ENCODE measurements at places on chromosomes 12 and 14.

- no peak for DNase-seq
Observed at GRCh38 chr12:105100998-105101397, 6.5 kb upstream of the WASHC4 start.

DNA sequence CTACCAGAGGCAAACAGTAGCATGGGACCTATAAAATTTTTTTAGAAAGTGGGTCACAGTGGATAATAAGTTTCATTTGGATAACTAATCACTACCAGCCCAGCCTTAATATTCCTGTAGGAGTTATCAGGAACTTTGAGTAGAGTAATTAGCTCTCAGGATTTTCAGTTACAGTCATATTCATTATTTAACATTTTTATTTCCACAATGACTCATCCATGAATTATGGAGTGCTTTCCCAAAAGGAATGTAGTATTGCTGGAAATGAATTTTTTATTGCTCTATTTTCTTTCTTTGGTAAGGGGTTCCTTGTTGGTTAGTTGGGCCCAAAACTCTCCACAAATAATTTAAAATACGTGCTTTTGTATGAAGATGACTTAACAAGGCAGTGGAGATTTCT lies 53.7 kb downstream of the ERC1 start:
- DNase-seq: no peak

- no peak for DNase-seq
Observed at GRCh38 chr14:42533476-42533875, 926.8 kb downstream of the LRFN5 start.

DNA sequence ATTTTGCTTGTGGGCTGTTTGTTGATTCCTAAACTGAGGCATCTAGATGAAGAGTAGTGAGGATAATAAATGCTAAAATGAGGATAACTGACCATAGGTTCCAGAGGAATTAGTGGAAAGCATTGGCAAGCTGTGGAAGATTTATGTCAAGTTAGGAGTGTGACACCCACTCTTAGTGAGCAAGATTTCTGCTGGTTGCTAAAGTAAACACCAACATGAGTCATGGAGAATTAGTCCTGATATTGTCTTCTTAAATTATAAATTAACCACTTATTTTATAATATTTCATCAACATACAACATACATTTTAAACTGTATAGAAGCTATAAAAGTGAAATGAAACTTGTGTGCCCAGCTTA lies 328.2 kb downstream of the RPL10L start:
- DNase-seq: no peak

GRCh38 chr14:34794217-34794616 lies 79.8 kb upstream of the CFL2 start:
- DNase-seq: no peak

DNA sequence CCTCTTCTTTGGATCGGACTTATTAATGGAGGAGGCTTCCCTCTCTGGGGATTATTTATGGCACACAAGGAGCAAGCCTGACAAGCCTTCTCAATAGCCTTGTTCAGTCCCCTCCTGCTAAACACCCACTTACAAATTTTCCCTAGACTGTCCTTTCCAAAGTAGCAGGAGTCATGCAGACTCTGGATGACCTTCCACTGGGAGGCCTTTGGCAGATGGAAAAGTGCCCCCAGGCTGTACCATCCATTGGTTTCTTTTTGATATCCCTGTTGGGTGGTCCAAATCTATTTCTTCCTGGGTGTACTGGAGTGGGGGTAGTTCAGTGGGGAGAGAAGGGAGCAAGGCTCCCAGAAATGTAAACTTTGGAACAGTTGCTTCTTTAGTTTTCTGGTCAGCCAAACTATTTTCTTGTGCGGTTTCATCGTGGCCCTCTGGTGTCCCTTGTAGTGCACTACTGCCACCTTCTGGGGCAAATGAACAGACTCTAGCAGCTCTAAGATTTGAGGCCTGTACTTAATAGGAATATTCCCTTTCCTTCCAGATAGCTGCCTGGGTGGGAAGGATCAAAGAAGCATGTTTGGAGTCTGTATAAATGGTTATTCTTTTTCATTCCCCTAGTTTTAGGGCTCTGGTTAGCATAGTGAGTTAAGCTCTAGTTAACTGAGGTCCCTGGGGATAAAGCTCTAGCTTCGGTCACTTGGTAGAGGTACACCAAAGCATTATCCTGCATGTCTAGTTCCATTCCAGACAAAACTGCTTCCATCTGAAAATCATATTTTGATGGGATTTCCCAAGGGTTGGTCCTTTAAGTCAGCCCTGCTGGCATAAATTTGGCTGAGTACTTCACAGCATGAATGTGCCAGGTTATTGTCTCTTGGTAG lies 409.5 kb downstream of the SLC6A15 start:
- no peak for DNase-seq

DNA sequence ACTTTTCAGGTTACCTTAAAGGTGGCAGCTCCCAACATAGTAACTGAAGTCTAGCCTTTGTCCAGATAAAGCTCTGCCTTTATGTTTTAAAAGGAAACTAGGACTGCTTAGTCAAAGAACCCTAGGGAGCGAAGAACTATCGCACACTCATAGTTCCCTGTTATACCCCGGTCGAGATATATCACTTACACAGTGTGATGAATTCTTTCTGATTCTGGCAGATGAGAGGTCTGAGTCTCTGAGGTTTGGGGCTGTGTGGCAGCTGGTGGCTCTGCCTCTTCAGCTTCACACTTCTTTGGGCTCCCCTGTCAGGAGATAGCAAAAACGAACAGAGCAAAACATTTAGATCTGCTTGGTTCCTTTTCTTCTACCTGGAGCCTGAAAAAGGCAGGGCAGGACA lies 17.0 kb downstream of the ACIN1 start:
- DNase-seq: no peak

DNA sequence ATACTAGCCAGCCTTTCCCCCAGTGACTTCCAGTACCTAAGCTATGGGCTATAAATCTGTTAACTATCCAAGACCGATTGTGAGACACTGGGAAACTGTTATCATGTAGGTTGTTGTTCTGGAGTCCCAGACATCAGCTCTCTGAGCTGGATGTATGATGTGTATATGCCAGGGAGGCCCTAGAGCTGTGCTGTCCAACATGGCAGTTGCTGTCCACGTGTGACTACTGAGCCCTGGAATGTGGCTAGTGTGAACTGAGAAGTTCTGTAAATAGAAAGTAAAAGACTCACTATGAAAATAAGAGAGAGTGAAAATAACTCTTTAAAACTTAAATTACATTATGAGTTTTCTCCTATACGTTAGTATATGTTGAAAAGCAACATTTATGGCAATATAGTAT lies 755.8 kb upstream of the FBXO33 start:
- no peak for DNase-seq

- no peak for DNase-seq
Observed at GRCh38 chr14:52522033-52522432, 30.3 kb downstream of the TXNDC16 start.

DNA sequence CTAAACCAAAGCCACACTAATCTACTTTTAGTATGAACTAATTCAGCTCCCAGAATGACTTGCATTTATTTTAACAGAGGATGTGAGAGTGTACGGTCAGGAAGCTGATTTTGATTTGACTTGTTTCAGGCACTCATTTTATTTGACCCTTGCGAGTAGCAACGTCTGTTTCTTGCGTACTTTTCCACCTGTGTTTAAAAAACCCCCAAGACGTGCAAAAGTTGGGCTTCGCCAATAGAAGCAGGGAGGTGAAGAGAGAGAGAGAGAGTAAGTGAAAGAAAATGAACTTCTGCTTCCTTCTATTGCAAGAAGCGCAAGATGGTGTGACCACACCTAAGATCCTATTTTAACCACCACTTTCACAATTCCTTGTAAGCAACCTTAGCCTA lies 6.7 kb upstream of the SLC15A4 start:
- DNase-seq: no peak

- DNase-seq: no peak
Observed at GRCh38 chr12:47909839-47910465, 5.2 kb upstream of the VDR start.

GRCh38 chr12:25434515-25434914 lies 118.6 kb downstream of the LMNTD1 start:
- DNase-seq: no peak

GRCh38 chr14:56587701-56588100 lies 8.1 kb downstream of the TMEM260 start:
- DNase-seq: no peak

GRCh38 chr14:105863296-105864108 lies 337.1 kb downstream of the TMEM121 start:
- no peak for DNase-seq

DNA sequence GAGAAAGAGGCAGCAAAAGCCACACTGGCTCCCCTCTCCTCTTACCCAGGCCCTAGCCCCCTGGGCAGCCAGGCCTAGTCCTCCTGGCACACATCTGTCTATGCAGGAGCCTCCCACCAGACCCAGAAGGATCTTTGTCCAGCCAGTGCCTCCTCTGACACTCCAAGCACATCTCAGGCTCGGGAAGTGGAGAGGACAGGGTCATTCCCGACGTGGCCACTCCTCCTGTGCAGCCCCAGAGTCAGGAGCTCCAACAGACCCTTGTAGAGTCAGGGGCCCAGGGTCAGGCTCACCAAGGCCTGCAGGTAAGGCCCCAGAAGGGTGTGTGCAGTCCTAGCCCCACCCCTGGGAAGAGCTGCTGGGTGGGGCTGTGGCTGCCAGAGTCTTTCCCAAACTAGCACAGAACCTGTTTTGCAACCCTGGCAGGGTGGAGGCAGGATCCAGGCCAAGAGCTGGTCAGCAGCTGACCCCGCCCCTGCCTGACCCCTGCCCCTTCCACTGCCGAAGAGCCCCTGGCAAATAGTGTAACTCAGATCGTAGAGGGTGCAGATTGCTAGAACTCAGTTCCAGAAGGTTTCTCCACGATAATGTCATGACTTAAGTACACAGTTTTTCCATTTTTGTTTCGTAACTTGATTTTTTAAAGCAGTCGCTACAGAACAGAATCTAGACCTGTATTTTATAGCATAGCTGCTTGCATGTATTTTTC lies 26.6 kb upstream of the PNMA1 start:
- no peak for DNase-seq

DNA sequence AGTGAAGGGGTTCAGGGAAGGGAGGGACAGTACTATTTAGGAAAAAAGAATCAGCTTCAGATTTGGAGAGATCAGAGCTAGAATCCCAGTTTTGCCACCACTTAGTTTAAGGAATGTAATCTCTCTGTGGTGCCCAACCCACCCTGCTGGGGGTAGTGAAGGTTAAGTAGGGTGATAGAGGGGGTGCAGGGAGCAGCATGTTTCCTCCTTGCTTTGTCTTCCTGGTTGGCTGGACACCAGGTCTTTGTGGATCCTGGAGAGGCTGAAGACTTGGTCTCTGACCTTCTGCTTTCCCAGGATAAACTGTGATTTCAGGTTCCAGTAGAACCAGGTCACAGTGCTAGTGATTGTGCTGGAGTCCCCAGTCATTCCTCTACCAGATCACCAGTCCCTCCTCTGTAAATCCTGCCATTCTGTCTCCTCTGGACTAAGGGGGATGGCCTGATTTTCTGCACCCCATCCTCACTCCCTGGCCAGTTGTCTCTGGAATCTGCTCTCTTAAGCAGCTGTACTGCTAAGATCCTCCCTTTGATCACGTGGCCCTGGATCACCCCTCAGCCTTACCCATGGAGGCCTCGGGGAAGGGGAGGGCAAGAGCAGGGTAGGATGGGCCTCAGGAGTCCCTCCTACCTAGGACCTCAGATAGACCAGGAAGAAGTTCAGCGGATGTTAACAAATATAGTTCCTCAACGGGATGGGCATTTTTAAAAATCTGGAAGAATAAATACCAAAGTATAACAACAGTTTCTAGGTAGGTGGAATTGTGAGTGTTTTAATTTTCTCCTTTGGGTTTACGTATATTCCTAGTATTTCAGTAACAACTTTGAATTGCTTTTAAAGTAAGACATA lies 3.1 kb downstream of the MAP3K12 start:
- DNase-seq: no peak

GRCh38 chr12:123263196-123263817 lies 8.3 kb downstream of the CDK2AP1 start:
- DNase-seq: no peak

GRCh38 chr14:75433631-75434071 lies 5.8 kb downstream of the JDP2 start:
- no peak for DNase-seq

GRCh38 chr14:105941226-105942166 lies 415.1 kb downstream of the TMEM121 start:
- no peak for DNase-seq

DNA sequence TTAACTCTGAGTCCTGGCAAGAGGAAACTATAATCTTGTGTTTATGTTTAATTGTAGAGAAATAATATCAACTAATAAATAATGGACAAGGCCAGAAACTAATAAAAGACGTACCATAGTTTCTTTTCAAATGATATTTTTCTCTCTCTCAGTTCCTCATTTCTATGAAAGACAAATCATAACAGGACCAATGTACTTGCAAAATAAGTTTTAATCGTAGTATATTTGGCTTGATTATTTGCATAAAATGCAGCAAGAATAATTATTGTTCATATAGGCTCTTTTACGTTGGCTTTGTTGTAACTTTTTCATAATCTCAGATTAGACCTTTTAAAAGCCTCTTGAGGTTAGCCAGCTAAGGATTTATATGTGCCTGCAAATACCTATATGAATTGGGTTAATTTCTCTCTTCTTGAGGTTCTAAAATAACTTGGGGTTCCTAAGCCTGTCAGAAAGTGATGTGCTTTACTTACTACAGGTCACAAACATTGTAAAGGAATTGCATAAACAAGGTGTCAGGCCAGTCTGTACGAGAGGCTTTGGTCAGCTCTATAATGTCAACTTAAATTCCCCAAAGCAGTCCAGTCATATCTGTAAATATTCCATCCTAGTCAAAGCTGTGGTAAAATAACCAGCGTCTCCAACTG lies 152.8 kb upstream of the PTPRQ start:
- DNase-seq: no peak

GRCh38 chr14:23175823-23176222 lies 7.6 kb downstream of the SLC7A8 start:
- no peak for DNase-seq

DNA sequence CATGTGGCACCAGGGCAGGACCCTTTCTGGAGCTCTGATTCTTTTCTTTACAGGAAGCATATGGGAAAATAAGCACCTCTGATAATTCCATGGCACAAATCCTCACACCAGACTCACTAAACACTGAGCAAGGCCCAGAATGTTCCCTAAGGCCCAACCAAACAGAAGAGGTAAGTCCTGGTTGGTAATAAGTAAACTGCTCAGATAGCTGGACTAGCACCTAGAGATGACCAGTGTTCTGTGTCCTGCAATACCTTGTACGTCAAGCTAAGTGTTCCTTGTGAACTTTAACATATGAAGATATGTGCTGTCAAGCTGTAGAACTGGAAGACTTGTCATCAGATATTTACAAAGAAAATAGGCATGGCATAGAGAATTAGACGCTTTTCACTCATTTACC lies 186.7 kb downstream of the ESR2 start:
- DNase-seq: no peak

- DNase-seq: no peak
Observed at GRCh38 chr14:60722357-60723115, 1.6 kb downstream of the SIX4 start.

- DNase-seq: no peak
Observed at GRCh38 chr12:75317784-75318183, 12.3 kb downstream of the CAPS2 start.

- DNase-seq: no peak
Observed at GRCh38 chr14:104155513-104155912, 17.1 kb downstream of the KIF26A start.

DNA sequence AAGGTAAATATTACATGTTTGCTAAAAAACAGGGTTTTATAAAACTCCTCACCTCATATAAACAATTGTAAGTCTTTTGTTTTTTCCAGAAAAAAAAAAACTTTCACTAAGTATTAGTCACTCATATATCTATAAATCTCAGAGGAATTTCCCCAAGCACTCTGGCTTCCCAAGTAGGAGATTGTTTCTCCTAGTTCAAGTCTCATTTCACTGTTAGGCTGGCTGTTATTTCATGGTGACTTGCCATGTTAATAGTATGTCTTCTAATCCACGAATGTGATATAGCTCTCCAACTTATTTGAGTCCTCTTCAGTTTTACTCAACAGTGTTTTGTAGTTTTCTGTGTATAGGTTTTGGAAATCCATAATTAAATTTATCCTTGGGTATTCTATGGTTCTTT lies 61.6 kb downstream of the CAPZA3 start:
- no peak for DNase-seq
